Fibroblast of the aortic adventitia (primary cell): ENCODE measurements at places on chromosomes 11 and 22. TPM values are rescaled to one million over a fixed set of nuclear protein-coding genes. Genes with fewer than 3 reads are reported as not detected.

DNA sequence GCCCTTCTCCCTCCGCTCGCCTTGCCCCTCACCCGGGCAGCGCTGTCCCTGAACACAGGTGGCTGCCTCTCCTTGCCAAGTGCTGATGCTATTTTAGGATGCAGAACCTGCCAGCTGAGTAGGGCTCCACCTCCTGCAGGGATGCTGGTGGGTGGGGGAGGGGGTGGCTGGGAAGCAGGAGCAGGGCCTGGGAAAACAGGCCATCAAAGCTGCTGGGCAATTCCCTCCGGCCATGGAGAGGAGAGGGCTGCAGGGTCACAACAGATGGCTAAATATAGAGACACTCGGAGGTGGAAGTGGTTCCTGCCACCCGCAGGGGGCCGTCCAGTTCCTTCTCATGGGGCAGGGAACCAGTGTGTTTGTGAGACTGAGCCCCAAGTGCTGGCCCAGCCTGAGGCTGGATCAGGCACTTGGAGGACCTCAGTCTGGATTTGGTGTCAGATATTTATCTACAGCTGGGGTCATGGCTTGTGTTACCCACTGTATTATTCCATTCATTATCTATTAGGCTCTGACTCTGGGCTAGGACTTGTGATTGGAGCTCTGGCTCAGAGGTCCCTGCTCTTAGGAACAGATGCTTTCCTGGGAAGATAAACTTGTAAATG lies 59.6 kb downstream of the LRRC32 start:
- no peak for DNase-seq

GRCh38 chr11:26017322-26017860 lies 314.5 kb upstream of the ANO3 start:
- no peak for DNase-seq

DNA sequence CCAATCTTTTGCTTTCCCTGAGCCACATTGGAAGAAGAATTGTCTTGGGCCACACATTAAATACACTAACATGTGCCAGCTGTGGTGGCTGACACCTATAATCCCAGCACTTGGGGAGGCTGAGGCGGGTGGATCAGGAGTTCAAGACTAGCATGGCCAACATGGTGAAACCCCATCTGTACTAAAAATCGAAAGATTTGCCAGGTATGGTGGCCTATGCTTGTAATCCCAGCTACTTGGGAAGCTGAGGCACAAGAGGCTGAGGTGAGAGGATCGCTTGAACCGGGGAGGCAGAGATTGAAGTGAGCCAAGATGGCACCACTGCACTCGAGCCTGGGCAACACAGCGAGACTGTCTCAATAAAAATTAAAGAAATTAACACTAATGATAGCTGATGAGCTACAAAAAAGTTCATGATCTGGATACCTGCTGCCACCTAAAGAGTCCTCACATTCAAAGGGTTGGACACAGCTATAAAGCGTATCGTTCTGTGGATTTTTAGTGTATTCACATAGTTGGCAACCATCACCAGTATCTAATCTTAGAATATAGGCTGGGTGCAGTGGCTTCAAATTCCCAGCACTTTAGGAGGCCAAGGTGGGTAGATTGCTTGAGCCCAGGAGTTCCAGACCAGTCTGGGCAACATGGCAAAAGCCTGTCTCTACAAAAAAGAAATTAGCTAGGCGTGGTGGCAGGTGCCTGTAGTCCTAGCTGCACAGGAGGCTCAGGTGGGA lies 3.4 kb upstream of the LDHC start:
- no peak for DNase-seq

DNA sequence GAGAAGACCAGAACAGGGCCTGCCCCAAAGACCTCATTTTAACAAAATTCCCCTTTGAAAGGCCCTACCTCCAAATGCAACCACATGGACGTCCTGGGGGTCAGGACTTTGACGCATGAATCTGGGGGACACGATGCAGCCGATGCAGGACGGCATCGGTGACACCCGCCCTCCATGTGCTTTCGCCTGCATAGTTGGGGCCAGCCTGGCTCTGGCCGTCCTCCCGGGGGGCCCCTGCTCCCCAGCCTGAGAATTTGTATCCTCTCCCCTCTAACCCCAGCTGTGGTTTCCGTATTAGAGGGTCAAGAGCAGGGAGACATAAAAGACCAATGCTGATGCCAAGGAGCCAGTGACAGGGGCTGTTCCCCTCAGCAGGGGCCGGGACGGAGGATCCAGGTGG lies 18.4 kb upstream of the BRSK2 start:
- no peak for DNase-seq

GRCh38 chr11:60868682-60869450 lies 1.5 kb downstream of the ZP1 start:
- no peak for DNase-seq

DNA sequence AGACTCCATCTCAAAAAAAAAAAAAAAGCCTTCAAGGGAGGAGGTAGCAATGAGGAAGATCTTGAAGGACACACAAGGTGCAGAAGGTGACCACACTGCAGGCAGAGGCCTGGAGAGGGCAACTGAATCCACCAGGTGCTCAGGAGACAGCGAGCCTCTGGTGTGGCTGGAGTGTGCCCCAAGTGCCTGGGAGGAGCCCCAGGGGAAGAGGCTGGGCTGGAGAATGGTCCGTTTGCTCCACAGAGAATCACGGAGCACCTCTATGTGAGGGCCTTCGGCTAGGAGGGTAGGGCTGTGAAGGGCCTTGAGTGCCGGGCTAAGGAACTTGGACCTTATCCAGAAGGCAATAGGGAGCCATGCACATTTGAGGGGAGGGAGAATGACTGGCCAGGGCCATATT lies 50.3 kb downstream of the ARRB1 start:
- no peak for DNase-seq

E2F8 gene
- 4.4 TPM in 1 of 2 replicates, not detected in the other for total RNA-seq

ALDH3B2 gene
- total RNA-seq, result not detected in 2 replicates

APOL2 gene
- total RNA-seq, result 45.2 and 228 TPM in 2 replicates

MYBPC3 gene
- not detected in 2 replicates for total RNA-seq

ACR gene
- not detected in 2 replicates for total RNA-seq

OR5P2 gene
- not detected in 2 replicates for total RNA-seq
